Immature natural killer cell (primary cell): ENCODE measurements at places on chromosomes 1 and 21.

- no peak for DNase-seq
Observed at GRCh38 chr1:44436401-44437106, 31.5 kb downstream of the RNF220 start.

DNA sequence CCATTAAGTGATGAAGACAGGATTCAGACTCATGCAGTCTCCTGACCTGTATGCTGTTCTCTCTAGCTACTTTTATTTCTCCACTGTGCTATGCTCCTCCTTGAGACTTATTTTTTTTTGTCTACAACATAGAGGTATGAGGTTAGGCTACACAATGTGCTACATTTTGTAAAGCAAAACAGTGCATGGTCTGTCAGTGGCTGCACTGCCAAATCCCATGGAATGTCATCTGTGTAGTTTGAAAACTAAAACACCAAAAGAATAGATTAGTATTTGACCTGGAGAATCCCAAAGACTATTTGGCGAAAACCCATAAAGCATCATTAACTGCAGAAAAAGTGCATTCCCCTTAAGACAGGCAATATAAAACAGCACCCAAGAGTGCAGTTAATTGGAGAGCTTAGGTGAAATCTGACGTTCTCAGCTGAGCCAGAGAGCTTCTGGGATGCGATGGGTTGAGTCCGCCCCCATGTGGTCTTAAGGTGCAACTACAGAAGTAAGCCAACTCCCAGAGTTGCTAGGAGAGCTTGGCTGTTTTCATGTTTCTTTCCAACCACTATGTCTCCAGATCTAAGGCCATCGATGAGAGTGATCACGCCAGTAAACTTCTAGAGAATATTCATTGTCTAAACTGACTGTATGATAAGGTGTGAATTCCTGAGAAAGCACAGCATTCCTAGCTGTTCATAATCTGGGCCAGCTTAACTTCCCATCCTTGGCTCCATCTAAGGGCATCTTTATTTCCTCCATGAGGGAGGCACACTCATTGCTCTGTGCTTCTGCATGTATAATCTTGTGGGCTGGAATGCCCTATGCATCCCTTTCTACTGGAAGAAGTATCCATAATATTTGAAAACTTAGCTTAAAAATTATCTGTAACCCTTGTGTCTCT is 20.7 kb upstream of the CYP2J2 start:
- no peak for DNase-seq

DNA sequence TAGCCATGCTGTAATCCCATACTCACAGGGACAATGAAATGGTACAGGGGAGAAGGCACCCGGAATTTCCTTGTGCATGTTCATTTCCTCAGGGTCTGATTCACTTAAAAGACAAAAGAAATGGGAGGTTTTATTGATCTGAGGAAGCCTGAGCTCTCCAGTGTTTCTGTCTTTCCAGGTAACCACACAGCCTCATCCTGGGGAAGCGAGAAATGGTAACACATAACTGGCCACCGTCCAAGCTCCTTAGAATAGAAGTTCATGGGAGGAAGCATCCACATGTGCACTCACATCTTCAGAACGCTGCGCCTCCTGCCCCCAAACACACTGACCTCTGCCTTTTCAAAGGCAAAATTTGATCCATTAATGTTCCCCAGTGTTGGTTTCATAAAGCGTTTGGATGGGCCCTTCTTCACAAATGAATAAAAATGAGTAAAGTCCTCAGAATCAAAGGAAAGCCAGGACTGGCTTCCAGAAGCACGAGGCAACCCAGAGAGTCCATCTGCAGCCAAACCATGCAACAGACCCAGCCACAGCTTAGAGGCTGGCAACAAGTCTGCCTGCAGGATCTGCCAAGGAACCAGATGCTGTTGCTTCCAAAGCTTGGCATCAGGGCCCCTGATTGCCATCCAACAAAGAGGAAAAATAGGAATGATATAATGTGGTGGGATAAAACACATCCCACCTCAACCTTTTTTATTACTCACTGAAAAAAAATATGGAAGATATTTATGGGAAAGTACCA is 120.3 kb downstream of the ZBTB18 start:
- DNase-seq, result no peak

DNA sequence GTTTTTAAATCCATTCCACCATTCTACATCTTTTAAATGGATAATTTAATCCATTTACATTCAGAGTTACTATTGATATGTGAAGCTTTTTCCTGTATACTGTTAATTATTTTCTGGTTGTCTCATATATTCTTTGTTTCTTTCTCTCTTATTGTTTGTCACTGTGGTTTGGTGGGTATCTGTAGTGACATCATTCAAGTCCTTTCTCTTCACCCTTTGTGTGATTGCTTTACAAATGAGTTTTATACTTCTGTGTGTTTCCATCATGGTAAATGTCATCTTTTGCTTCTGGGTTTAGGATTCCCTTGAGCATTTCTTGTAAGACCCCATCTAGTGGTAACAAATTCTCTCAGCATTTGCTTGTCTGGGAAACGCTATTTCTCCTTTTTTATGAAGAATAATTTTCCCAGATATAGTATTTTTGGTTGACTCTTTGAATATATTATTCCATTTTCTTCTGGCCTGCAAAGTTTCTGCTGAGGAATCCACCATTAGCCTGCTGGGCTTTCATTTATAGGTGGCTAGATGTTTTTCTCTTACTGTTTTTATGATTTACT is 10.2 kb downstream of the LY9 start:
- peak; percentile 41 for DNase-seq

GRCh38 chr1:193310564-193310963 is 124.2 kb upstream of the B3GALT2 start:
- no peak for DNase-seq

DNA sequence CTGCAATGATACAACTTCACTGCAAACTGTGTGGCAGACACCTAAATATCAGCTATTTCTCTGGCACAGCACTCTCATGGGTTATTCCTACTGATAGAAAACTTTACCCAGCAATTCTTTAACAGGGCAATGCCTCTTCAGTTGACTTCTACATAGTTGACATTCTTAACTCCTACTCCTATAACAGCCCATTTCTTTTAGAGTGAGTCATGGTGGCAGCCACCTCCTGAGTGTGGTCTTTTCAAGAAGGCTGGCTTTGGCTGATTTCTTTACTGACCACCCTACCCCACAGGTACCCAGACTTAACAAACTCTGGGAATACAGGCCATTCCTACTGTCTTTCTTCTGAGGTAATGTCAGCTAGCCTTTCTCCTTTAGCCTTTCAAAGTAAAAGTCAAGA is 805.8 kb upstream of the ADGRL2 start:
- no peak for DNase-seq

GRCh38 chr1:966135-966703 is at the start of gene PLEKHN1:
PLEKHN1 (plus strand) TSS chr1:966482; CDS start chr1:966532, 50 bp downstream.
- DNase-seq, result no peak
